ENCODE measurements at places on chromosomes 4 and X.

DNA sequence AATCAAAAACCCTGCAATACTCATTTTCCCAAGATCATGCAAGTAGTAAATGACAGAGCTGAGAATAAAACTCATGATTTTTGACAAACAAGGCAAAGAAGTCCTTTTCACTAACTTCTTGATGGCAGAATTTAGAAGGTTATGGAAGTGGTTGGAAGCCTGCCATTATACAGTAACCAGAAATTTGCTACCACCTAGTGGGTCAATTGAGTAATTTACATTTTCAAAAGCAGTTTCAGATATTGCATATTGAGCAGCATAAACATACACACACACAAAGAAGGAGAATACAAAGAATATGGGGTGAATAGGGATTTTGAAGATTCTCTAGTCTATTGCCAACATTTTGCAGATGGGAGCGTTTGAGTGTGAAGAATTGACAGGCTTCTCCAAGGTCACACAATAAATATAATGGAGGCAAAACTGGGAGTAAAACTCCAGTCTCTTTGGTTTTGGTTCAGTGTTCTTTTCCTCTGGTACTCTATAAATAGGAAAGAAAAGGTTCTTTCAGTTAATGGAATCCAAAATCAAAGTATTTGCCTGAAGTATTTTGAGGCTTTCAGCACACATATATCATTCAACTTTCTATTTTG lies 70.2 kb downstream of the GC start:
- DNase-seq: peak; percentile 61

DNA sequence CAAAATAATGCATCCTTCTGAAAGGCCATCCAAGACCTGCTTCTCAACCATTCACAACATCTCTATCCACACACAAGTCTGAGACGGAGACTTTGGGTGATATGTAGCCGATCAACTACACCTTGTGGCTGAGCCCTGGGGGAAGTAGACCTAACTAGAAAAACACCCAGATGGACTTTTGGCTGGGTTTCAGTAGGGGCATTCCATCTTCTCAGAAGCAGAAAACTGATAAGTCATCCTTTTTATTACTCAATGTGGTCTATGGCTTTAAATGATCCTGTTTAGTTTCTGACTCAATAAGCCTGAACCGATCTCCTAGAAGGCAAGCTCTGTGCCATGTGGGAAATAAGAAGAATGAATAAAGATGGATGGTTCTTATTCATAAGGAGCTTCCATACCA lies 82.5 kb upstream of the AFF2 start:
- DNase-seq: peak; percentile 0

DNA sequence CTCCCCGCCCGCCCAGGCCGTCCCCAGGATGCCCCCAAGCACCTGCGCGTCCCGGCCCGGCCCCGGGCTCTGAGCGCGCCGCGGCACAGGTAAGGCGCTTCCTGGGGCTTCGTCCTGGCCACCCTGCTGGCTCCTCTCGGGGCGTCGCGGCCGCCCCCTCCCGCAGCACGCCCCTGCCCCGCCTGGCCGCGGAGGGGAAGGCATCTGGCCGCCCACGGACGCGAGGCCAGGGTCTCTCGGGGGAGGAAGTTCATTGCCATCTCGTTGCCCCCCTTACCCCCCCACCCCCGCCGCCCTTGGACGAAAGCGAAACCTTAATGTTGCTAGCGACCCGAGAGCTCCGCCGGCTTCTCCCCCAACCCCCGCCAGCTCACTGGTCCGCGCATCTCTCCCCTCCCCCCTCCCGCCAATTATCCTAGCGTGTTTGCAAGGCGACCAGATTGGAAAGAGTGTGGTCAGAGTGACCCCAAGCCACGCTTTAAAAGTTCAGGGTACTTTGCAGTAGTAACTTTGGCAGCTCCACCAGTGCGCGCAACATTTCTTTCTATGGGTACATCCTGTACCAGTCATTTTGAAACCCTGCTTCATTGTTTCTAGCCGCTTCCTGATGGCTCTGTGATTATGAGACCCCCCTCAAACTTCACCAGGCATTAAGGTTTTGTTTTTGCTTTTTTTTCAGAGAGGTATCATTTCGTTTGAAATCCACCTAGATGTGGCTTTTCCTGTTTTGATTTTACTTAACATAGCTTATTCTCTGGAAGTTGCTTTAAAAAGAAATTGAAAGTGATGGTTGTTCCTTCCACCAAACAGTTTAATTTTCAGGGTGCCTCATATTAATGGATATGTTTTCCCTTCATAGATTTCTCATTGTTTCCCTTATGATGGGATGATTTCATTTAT lies 626 bp downstream of the TBC1D1 start:
- DNase-seq: peak; percentile 6

DNA sequence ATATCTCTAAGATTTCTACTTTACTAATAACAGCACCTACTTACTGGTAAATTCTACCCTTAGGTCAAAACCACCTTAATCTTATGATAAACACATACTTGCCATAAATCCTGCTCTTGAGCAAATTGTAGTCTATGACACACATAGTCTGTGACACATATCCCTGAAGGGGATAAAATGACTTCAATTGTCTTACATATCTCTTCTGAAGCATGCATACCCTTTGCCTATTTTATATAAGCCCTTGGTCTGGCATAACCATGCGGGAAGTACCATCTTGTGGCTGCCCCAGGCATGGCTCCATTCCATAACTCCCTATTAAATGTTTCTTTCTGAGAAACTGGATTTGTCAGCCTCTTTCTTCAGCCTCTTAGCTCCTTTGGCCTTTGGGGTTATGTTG lies 248.9 kb downstream of the SLC7A11 start:
- peak; percentile 67 for DNase-seq

DNA sequence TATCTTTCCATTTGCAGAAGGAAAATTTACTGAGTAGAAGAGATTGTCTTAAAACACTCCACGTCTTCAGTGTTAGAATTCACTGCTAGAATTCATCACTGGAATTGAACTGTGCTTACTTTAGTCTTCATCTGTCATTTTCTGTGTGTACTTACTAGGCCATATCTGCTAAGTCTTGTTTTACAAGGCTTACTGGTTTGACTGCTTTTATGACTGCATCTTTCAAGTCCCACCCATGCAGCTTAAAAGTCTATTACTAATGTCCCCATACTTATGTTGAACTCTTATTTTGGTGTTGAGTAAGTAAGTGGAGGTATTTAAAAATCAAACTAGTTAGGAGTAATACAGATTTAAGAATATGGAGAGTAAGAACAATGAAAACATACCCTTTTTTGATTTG lies 14.6 kb downstream of the CLCN3 start:
- DNase-seq: peak; percentile 93

DNA sequence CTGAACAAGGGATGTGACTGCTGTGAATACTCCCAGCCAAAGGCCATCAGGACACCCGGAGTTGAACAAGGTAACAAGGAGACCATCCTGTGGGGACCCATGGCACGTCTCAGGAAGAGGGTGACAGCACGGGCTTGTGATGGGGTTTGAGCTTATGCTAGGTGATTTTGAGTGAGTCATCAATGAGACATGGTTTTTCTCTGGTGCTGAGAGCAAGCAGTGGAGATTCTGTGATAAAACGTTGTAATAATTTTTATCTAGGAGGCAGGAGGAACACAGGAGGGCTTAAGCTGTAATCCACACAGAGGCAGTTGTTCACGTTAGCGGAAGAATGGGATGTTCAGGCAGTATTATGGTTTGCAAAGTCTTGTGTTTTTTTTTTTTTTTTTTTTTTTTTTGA lies 36.0 kb downstream of the TRIML1 start:
- peak; percentile 13 for DNase-seq

DNA sequence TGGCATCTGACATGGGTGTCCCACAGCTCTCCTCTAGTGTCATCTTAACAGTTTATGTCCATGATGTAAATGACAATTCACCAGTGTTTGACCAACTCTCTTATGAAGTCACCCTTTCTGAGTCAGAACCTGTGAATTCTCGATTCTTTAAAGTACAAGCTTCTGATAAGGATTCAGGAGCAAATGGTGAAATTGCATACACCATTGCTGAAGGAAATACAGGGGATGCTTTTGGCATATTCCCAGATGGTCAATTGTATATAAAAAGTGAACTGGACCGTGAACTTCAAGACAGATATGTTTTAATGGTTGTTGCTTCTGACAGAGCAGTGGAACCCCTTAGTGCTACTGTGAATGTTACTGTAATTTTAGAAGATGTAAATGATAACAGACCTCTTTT lies 4.6 kb downstream of the FAT4 start:
- DNase-seq: no peak

GRCh38 chrX:137479386-137479785 lies 86.5 kb upstream of the ZIC3 start:
- no peak for DNase-seq

DNA sequence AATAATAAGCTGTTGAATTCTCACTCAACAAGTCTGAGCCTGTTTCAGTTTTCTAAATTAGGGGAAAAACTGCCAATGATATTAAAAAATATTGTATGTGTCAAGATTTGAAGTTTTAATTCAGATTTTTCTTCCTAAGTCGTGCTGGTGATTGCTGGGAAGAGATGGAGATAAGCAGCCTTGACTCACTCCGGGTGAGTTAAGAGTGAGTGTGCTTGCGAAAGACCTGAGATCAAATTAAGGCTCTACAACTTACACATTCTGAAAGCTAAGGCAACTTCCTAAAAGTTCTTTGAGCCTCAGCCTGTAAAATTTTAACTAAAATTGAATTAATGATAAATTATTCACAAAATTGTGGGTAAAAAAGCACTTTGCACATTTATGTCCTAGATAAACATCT lies 1441.2 kb downstream of the PCDH7 start:
- DNase-seq: peak; percentile 85
